ENCODE measurements at places on chromosomes 1 and 21.
A peak's percentile ranks its signal among the peaks of the same experiment; 100 is the strongest.

GRCh38 chr1:9770298-9770697 lies 53.5 kb downstream of the CLSTN1 start:
- DNase-seq, result no peak

- no peak for DNase-seq
Measured at GRCh38 chr1:82116105-82116504, 315.4 kb downstream of the ADGRL2 start.

DNA sequence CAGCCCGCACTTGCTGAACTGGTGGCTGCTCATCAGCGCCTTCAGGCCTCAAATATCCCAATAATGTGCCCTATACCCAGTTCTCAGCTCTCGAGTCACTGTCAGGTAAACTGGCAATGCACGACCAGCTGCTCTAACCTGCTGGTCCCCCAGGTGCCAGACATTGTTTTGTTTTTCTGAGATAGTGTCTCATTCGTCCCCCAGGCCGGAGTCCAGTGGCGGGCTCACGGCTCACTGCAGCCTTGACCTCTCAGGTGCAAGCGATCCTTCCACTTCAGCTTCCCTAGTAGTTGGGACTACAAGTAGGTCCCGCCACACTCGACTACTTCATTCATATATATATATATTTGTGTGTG lies 1.0 kb upstream of the NADK start:
- no peak for DNase-seq

GRCh38 chr1:196531737-196532524 lies 76.3 kb downstream of the KCNT2 start:
- DNase-seq, result no peak

GRCh38 chr1:154798645-154799044 lies 71.4 kb downstream of the KCNN3 start:
- no peak for DNase-seq

GRCh38 chr1:6273380-6273891 lies 12.5 kb upstream of the GPR153 start:
- no peak for DNase-seq

DNA sequence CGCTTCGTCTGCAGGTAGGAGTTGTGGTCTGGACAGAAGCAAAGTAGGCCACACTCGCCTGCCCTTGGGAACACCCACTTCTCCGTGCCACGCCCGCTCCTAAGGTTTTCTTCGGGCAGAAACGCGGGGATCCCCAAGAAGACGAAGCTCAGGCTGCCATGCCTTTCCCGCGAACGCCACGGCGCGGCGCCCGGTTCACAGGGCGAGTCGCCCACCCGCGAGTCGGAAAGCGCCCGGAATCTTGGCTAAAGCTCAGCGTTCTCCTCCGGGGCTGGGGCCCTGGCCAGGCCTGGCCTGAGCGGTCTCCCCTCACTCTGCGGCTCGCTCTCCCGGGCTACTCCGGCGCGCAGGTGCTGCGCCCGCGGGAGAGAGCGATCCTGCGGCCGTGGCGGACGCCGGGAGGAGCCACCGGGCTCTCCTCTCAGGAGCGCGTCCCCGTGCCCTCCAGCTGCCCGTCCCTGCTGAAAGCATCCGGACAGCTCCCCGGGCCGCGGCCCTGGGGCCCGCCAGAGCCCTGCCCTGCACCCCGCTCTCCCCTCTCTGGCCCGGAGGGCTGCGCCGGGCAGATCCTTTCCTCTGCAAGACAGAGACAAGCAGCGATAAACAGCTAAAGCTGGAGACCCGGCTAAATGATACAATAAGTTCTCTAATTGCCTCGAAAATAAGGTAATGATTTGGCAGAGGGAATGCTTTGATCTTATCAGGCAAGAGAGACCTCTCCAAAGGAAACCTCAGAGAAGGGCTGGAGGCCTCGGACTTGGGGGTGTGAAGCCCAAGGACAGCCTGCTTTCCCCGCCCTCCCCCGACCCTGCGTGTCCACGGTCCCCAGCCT lies 6.7 kb upstream of the WNT2B start:
- peak; percentile 78 for DNase-seq

- DNase-seq, result no peak
Measured at GRCh38 chr1:219383281-219383680, 209.6 kb downstream of the LYPLAL1 start.

GRCh38 chr1:200038325-200038980 lies 10.9 kb downstream of the NR5A2 start:
- no peak for DNase-seq

DNA sequence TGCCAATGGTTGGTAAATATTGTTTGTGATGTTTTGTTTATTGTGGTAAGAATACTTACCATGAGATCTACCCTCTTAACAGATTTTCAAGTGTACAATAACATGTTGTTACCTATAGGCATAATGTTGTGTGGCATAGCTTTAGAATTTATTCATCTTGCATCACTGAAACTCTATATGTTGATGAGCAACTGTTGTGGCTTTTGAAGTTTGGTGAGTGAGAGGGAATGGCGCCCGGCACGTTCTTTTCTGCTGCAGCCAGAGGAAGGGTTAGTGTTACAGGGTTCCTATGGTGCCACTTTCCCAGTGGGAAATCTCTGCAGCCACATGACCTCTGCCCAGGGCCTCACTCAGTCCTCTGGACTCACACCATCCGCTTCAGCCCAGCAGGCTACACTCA lies 342.5 kb upstream of the ADGRL2 start:
- DNase-seq, result no peak

DNA sequence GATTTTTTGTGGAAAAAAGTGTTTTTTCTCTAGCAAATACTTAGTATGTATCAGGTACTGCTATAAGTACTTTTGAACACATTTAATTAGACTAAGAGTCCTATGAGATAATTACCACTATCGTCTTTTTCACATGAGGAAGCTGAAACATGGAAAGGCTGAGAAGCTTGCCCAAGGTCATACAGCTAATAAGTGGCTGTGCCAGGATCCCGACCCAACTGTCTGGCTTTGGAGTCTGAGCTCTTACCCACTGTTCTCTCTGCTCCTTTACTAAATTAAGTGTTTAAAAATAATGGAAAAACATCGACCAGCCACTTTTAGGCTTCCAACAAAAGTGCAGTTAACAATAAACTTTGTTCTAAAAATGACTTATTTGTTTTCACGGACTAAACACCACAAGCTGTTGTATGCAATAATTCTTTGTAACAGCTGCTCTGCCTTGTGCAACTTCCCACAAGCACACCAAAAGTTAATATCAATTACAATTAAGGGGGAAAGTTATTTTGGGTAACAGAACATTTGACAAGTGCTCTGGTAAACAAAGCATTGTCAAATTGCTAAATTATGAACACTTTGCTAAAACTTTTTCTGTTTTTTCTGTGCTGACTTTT lies 75.7 kb downstream of the CRB1 start:
- no peak for DNase-seq
